ENCODE measurements at places on chromosomes 5 and 9.

GRCh38 chr5:90932052-90932699, 373.6 kb downstream of the ADGRV1 start:
- H3K36me3 ChIP-seq = no peaks in the 10 kb centered on the region
- H3K4me3 ChIP-seq = no peak overlapping the region
- no peaks in the 10 kb centered on the region for H3K27me3 ChIP-seq
- DNase-seq = peak; percentile 52

- DNase-seq = no peak
- no peaks in the 10 kb centered on the region for H3K27me3 ChIP-seq
- H3K36me3 ChIP-seq = no peaks in the 10 kb centered on the region
Measured at GRCh38 chr9:15132091-15132490, 174.9 kb downstream of the TTC39B start.

GRCh38 chr5:65480306-65480865, 1.3 kb downstream of the ADAMTS6 start:
- peak; percentile 11 for DNase-seq
- no peaks in the 10 kb centered on the region for H3K4me1 ChIP-seq
- peak overlapping the region; percentile 89 for H3K27ac ChIP-seq
- H3K36me3 ChIP-seq = no peaks in the 10 kb centered on the region
- no peaks in the 10 kb centered on the region for H3K27me3 ChIP-seq

DNA sequence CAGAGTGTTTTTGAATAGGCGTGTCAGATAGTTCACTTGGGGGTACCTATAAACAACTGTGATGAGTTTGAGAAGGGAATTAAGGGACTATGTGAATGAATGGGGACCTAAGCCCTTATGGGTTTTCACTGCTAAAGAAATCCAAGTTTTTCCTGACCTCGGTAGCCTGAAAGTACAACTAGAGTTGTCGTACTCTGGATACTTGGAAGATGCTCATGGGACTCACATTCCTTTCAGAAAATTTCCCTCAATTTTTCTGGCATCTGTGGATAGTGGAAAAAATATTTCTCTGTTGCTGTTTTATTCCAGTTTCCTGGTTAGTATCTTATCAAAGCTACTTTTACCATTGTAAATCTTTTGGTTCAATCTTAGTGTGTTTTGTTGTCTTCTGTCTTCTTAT, 1112.3 kb upstream of the SEMA6A start:
- H3K4me3 ChIP-seq = no peak overlapping the region
- no peak overlapping the region for H3K27ac ChIP-seq
- H3K36me3 ChIP-seq = no peaks in the 10 kb centered on the region
- H3K27me3 ChIP-seq = no peaks in the 10 kb centered on the region
- no peaks in the 10 kb centered on the region for H3K4me1 ChIP-seq

DNA sequence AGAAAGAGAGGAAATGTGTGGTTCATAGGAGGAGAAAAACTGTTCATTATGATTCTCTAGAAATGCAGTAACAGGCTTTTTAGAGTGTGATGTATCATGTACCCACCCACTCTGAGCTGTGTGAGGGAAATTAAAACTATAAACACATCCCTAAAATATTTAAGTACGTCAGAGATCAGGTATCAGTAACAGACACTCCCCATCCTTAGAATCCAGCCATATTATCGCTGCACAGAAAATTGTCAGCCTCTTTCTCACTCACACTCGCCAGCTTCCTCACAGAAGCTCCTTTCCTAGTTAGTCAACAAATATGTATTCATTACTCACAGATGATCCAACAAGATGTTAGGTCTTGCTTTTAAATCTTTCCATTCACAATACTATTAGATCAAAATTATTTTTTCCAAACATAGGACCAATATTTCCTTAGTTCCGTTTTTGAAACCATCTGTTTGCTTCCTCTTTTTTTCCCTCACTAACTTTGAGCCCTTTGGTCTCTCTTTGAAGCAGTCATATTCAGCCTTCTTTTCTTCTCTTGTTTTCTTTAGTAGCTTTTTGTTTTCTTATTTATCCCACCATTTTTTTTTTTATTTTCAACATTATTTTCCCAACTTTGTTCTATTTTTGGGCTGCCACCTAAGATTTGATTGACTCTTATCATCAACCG, 13.6 kb upstream of the MAST4 start:
- H3K27me3 ChIP-seq = no peaks in the 10 kb centered on the region
- H3K4me3 ChIP-seq = no peak overlapping the region
- no peak for DNase-seq
- H3K36me3 ChIP-seq = no peaks in the 10 kb centered on the region
- H3K4me1 ChIP-seq = no peaks in the 10 kb centered on the region

GRCh38 chr5:11704916-11705315, 199.3 kb downstream of the CTNND2 start:
- no peak for DNase-seq
- H3K27ac ChIP-seq = no peak overlapping the region
- H3K36me3 ChIP-seq = no peaks in the 10 kb centered on the region

DNA sequence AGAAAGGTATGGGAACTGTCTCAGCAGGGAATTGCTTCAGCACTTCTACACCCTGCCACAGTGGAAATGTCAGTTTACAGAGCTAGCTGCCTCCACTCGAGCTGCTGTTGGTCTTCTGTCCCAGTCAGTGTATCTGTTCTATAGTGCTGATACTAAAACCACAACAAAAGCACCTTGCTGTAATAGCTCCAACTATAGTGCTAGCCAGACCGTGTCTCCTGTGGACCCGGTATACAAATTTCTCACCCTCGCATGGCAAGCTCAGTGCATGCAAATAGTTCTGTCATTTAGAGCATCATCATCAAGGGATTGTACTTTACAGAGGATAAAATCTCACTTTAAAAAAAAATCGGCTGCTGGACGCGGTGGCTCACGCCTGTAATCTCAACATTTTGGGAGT, 51.5 kb upstream of the IQGAP2 start:
- peaks cover 7% of the 10 kb centered on the region for H3K27me3 ChIP-seq
- no peaks in the 10 kb centered on the region for H3K36me3 ChIP-seq
- H3K27ac ChIP-seq = no peak overlapping the region
- no peak for DNase-seq
- no peak overlapping the region for H3K4me3 ChIP-seq

DNA sequence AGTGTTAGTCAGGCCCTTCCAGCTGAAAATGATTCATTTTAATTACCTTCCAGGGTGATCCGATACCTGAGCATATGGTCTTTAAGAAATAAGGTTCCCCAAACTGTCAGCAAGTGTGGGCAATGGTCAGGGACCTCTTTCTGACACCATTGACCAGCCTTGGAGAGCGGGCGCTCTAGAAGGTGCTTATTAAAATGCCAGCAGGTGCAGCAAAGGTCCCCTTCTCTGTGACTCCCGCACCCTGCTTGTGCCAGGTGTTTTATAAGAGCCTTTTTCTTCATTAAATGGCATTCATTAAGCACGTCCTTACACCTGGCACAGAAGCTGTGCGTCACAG, 85.3 kb downstream of the MVB12B start:
- no peak for DNase-seq
- no peaks in the 10 kb centered on the region for H3K36me3 ChIP-seq

- no peak for DNase-seq
- H3K27me3 ChIP-seq = peaks cover 48% of the 10 kb centered on the region
- H3K4me3 ChIP-seq = no peak overlapping the region
- H3K36me3 ChIP-seq = no peaks in the 10 kb centered on the region
- H3K4me1 ChIP-seq = peaks cover 8% of the 10 kb centered on the region
Measured at GRCh38 chr9:34558919-34559623, 30.5 kb downstream of the CNTFR start.

Measured in K562 (cell line).